ENCODE measurements at places on chromosomes 12 and 14.

GRCh38 chr12:113134071-113134470, 1.5 kb downstream of the RASAL1 start:
- DNase-seq = no peak

GRCh38 chr12:46886541-46887041, 60.8 kb upstream of the SLC38A4 start:
- DNase-seq = no peak

- DNase-seq = no peak
Measured at GRCh38 chr12:55850893-55851292, 8.2 kb upstream of the MMP19 start.

DNA sequence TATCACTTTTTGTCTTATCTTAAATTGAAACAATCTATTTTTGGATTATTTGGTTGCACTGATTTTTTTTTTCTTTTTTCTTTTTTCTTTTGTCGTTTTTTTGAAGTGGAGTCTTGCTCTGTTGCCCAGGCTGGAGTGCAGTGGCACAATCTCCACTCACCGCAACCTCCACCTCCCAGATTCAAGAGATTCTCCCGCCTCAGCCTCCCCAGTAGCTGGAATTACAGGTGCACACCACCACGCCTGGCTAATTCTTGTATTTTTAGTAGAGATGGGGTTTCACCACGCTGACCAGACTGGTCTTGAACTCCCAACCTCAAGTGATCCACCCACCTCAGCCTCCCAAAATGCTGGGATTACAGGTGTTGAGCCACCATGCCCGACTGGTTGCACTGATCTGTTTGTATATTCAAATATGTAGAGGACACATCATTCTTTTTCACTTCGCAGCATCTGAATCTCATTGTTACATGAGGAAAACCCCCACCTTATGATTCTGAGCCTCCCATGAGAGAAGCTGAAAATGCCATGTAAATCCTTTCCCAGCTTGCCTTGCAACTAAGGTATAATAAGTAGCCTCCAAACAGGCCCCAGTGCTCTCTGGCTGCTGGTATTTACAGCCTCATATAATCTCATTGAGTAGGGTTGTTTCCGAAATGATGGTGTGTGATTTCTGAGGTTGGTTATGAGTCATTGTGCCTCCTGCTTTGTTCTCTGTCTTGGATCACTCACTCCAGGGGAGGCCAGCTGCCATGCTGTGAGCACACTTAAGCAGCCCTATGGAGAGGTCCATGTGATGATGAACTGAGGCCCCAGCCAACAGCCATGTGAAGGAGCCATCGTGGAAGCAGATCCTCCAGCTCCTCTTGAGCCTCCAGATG, 5.2 kb upstream of the HSP90B1 start:
- no peak for DNase-seq

GRCh38 chr12:6626654-6627283, 9.0 kb downstream of the LPAR5 start:
- DNase-seq = no peak

- no peak for DNase-seq
Measured at GRCh38 chr12:79127271-79127751, 262.7 kb downstream of the SYT1 start.

- no peak for DNase-seq
Measured at GRCh38 chr14:51053157-51053556, 41.7 kb downstream of the TRIM9 start.

GRCh38 chr14:90406384-90406798, 9.6 kb downstream of the CALM1 start:
- no peak for DNase-seq

DNA sequence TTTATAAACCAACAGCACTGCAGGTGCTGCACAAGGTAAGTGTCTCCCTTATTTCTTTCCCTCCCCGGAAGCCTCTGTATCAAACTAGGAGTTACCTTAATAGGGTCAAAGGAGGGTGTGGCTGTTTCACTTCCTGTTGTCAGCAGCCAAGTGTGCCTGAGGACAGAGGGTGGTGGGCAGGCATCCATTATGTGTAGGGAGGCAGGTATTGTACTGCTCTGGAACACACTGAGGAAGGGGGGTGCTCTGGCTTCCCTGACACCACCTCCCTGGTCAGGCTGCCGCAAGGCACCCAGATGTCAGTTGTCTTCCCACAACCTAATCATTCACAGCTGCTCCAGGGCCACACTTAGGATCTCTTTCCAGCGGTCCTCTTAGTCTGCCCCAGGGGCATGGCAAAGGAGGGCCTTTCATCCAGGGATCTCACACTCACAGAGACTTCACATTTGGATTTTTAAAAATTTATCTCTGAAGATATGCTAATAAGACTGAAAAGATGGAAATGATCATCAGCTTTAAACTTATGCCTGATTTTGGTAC, 132.0 kb upstream of the ARHGAP5 start:
- no peak for DNase-seq

DNA sequence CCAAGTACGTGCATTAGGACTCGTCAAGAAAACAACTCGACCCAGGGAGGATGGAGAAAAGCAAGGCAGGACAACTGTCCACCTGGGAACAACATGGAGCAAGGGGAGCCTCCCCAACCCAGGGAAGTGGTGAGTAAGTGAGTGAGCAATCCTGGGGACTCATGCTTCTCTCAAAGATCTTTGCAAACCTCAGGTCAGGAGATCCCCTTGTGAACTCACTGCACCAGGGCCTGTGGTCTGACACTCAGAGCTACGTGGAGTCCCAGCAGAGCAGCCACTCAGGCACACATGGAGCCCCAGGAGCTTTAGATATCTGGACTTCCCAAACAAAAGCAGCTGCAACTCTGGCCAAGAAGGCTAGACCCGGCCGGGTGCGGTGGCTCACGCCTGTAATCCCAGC, 12.2 kb upstream of the OR5AU1 start:
- DNase-seq = no peak

DNA sequence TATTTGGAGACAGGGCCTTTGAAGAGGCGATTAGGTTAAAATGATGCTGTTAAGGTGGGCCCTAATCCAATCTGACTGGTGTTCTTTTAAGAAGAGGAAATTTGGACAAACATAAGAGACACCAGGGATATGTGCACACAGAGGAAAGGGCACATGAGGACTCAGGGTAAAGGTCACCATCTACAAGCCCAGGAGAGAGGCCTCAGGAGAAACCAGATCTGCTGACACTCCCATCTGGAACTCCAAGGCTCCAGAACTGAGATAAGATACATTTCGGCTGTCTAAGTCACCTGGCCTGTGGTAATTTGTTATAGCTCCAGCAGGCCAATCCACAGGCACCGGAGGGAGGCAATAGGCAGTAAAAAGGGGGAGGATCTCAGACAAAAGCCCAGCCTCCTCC, 48.6 kb downstream of the KICS2 start:
- no peak for DNase-seq

GRCh38 chr14:66496911-66497310, 10.7 kb downstream of the CCDC196 start:
- DNase-seq = no peak

DNA sequence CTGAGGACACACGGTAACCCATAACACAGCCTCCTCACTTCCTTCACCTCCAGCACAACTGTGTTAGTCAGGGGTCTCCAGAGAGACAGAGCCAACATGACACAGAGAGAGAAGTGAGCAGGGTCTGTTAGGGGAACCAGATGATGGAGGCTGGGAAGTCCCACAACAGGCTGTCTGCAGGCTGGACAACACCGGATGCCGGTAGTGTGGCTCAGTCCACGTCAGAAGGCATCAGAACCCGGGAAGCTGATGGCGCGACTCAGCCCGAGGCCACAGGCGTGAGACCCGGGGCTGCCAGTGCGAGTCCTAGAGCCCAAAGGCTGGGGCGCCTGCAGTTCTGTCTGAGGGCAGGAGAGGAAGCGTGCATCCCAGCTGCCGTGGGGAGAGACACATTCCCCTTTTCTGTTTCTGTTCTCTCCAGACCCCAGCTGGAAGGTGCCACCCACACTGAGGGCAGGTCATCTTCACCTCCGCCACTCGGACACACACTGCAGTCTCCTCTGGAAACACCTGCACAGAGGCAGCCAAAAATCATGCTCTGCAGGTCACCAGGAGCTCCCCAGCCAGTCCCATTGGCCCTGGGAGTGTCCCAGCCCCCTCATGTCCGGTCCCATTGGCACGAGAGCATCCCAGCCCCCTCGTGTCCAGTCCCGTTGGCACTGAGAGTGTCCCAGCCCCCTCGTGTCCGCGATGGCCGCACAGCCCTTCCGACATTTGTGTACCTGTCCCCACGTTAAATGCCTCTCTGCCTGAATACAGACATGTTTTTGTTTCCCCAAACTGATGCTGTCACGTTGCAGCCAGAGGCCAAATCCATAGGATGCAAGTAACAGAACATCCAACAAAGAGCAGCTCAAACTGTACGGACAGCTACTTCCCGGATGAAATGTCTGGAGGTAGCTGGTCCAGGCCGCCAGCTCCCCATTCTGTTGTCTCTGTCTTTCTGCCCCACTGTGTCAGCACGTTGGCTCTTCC, 7.9 kb upstream of the FBRSL1 start:
- DNase-seq = no peak

- DNase-seq = no peak
Measured at GRCh38 chr12:105423921-105424320, 93.4 kb downstream of the C12orf75 start.

DNA sequence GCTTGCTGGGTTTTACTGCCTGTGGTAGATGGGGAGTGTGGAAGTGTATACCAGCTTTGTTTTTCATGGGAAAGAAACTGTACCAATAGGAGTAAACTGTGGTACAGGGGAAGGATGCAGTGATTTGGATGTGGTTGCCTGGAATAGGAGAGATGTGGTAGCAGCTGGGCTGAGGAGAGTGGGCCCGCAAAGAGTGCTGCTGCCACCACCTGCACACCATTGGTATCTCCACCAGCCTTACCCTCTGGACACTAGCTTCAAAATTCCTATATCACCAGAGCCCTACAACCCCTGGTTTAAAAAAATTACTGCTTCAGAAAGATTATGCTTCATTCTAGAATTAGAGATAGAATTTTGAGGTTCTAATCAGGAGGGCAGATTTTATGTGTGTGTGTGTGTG, 53.6 kb downstream of the AKAP6 start:
- no peak for DNase-seq

- no peak for DNase-seq
Measured at GRCh38 chr12:1428671-1429070, 165.7 kb downstream of the FBXL14 start.

- DNase-seq = no peak
Measured at GRCh38 chr12:107660235-107660634, 25.4 kb upstream of the PWP1 start.

- DNase-seq = no peak
Measured at GRCh38 chr12:103160622-103161021, 203.1 kb downstream of the ASCL1 start.

DNA sequence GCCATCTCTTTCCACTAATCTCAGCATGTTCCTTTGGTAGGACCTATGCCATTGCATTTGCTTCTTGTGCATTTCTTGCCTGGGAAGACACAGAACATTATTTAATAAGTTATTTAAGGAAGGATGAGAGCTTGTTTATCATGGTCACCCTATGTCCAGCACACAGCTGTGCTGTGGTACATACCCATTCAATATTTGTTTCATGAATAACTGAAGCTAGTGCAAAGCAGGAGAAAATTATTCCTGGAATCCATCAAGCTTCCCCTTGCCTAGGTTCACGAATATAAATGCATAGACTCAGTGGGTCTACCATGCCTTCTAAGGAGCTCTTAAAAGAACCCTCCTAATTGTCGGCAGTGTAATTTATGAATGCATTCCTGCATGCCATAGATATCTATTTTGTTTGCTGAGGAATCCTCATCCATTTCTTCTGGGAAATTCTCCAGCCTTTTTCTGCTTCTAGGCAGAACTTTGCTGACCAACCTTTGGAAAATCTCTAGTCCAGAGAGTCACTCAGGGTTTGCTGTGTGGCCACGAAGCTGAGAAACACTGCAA, 599.8 kb upstream of the TMEM132C start:
- DNase-seq = no peak

GRCh38 chr12:45434094-45434493, 218.2 kb downstream of the ANO6 start:
- no peak for DNase-seq

- no peak for DNase-seq
Measured at GRCh38 chr12:51318846-51319599, 5.0 kb downstream of the BIN2 start.

GRCh38 chr14:71398450-71398849, 491.2 kb downstream of the PCNX1 start:
- no peak for DNase-seq

GRCh38 chr14:70662080-70662479, 20.4 kb downstream of the TTC9 start:
- no peak for DNase-seq
